ENCODE measurements at places on chromosomes 1 and 21.

DNA sequence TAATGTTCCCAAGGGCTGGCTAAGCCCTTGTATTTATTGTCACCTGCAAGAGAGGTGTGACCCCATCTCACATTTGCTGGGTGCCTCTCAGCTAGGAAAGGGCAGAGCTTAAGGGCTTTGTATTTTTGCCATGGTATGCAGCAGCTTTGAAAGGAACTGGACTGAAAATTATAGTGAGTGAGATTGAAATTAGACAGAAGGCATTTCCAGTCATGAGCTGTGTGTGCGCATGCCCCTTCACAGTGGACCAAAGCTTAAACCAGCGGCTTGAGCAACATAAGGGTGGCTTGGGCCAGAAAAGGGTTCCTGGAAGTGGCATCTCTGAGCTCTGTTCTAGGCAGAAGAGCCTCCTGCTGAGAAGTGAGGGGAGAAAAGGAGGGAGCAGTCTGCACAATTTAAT, 19.8 kb downstream of the MYOG start:
- DNase-seq: no peak

- DNase-seq: no peak
These were observed 411.0 kb upstream of the ESRRG start for GRCh38 chr1:217133958-217134856.

DNA sequence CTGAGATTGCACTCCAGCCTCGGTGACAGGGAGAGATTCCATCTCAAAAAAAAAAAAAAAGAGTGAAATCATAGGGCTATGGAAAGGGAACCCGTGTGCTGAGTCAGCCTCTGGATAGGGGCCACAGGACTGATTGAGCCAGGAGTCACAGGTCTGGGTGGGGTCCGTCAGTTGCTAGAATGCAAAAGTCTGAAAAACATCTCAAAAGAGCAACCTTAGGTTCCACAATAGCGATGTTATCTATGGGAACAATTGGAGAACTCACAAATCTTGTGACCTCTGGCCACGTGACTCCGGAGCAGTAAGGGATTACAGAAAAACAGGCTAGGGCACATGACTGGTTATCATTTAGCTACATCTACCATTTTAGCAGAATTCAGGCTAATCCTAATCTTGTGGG, 32.8 kb upstream of the GREM2 start:
- DNase-seq: no peak

DNA sequence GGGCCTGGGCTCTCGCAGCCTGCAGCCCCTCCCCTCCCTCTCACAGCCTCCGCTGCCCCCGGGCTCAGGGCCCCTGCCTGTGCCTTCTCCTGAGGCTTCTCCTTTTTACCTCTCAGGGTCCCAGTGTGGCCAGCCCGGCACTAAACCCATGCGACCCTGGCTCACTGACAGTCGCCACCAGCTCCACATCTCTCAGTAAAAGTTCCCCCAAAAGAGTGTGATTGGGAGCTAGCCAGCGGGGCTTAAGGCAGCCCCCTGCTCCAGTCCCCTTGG, 26.6 kb downstream of the PDE9A start:
- no peak for DNase-seq

DNA sequence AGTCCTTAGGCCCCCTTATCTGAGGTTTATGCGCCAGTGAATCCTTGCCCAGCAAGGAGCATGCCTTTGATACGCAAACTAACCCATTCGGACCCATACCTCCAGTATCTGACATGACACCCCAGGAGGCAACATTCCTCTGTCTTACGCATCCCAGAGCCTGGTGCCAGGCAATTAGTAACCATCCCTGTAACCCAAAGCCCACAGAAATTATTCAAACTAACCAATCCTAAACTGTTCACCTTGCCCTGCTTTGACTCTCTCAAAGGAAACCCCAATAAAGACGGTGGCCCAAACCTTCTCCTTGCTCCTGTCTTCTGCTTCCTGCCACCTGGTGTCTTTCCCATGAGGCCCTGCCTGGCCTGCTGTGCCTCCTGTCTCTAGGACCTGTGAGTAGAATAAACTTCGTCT, 36.4 kb downstream of the ZNF496 start:
- no peak for DNase-seq

- no peak for DNase-seq
These were observed 74.4 kb upstream of the TMPRSS2 start for GRCh38 chr21:41582298-41582840.

DNA sequence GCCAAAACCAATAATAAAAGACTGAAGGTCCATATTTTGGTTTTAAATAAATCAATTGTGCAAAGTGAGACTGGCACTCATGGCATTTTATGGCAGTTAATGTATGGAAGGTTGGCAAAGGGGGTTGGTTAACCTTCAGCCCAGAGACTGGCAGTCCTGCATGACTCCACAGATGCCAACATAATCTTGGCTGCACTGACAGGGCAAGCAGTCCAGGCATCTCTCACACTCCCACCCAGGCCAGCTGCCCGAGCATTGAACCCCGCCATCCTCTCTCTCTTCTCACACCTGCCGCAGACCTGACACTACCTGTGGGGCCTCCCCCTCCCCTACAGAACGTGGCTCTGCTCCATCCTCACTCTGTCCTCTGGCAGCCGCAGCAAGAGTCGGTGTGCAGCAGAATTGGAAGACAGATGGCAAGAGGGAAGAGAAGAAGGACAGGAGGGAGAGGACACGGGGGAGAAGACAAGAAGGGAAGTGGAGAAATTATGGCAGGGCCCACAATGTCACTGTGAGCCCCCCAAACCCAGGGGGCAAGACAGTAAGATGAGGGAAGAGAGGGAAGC, 43.7 kb downstream of the ITPKB start:
- DNase-seq: no peak

DNA sequence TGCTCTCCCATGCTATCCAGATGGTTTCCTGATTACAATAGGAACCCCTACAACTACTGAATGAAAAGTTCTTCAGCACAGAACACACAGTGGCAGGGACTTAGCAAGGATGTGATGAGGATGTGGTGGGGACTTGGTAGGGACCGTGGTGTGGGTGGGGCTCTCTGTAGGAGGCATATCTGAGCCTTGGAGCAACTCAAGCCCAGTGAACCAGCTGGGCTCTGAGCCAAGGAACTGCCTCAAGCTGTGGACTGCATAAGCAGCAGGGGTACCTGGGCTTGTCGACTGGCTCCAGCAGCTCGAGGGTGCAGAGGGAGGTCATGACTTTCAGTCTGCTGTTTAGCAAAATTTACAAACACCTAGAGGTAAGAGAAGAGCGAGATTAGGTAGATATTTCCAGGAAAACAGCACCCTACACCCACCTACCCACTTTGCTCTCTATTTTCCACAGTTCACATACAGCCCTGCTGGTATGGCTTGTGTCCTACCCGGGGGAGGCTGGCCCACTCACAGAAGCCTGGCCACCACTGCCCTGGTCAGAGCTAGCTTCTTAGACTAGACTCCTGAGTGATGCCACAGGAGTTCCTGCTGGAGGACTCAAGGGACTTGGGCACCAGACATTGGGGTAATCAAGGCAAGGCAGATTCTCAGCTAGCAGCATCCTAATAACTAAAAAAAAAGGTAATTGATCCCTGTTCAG, 86.8 kb upstream of the GCLM start:
- no peak for DNase-seq

- no peak for DNase-seq
These were observed 11.3 kb upstream of the EPHA8 start for GRCh38 chr1:22552021-22552420.

DNA sequence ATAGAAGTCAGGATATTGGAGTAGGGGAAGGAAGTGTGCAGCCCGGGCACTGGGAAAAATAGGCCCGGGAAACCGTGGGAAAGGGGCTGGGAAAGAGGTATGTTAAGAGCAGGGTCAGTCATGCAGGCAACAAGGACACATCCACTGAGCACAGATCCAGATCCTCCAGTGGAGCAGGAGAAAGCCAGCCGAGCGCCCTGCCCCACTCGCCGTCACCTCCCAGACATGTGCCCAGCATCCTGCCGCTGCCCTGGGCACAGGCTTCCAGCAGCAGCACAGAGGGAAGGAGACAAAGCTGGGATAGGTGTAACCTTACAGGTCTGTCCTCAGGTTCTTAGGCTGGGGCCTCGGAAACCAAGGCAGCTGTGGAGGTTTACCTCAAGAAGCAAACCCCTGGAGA, 64.2 kb downstream of the FAM163A start:
- DNase-seq: no peak

GRCh38 chr1:232456714-232457113, 173.2 kb downstream of the SIPA1L2 start:
- no peak for DNase-seq

DNA sequence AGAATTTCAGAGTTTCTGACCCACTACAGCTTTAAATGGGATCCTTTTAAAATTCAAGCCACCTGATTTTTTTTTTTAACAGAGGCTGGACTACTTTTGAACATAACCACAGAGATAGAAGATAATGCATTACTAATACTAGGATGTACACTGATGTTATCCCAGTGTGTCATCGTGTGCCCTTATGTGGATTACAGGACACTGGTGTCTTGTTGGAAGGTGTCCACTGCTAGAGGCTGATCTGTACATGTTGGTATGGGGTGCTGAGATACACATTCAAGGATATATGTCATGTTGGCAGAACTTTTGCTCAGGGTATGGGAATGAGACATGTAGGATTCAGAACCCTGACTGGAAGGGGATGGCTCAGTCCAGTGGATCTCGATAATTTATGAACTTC, 56.3 kb downstream of the INAVA start:
- DNase-seq: no peak

DNA sequence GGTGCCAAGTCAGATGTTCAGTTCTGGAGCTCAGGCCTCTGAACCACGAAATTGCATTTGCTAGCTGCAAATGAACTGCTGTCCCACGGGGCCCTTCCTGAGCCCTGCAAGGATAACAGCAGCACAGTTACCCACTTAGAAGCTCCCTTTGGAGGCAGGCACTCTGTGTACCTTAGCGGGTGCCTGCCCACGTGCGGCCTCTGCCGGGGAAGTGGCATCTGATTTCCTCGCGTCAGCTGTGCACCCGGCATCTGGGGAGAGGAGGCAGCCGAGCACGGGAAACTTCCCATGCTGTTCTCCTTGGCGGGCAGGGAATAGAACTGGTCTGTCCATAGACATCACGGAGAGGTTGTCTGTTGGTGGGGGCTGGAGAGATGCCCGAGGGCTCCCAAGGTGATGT, 148.0 kb upstream of the C1orf174 start:
- no peak for DNase-seq

GRCh38 chr1:119075614-119076013, 64.8 kb downstream of the WARS2 start:
- no peak for DNase-seq

DNA sequence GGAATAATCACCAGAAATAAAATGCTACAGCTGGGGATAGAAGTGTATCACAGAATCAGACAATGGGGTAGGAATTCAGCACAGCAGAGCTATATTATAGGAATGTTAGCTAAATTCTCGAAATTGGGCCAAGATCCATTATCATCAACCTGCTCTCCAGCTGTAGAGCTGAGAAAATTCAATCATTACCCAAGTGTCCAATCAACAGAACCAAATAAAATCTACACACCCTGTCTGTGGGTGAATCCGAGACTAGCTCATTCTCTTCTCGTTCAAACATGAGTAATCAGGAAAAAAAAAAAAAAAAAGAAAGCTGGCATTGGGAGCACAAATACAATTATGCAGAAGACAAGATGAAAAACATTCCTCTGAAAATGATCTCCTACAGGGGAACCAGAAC, 119.2 kb downstream of the CDC7 start:
- no peak for DNase-seq

GRCh38 chr1:200794506-200795065, 55.9 kb downstream of the CAMSAP2 start:
- DNase-seq: no peak

GRCh38 chr21:42111470-42111743, 40.3 kb downstream of the UMODL1 start:
- no peak for DNase-seq

- DNase-seq: no peak
These were observed 97.0 kb downstream of the IGSF21 start for GRCh38 chr1:18204575-18204974.

- no peak for DNase-seq
These were observed 21.5 kb upstream of the SLC44A5 start for GRCh38 chr1:75632350-75632949.

GRCh38 chr1:76018045-76018444, 56.5 kb upstream of the ST6GALNAC3 start:
- no peak for DNase-seq

- no peak for DNase-seq
These were observed 33.9 kb upstream of the GPR25 start for GRCh38 chr1:200838676-200839445.

GRCh38 chr1:64898107-64898861, 68.1 kb downstream of the JAK1 start:
- peak; percentile 16 for DNase-seq

GRCh38 chr1:90561911-90562310, 155.2 kb downstream of the BARHL2 start:
- no peak for DNase-seq

DNA sequence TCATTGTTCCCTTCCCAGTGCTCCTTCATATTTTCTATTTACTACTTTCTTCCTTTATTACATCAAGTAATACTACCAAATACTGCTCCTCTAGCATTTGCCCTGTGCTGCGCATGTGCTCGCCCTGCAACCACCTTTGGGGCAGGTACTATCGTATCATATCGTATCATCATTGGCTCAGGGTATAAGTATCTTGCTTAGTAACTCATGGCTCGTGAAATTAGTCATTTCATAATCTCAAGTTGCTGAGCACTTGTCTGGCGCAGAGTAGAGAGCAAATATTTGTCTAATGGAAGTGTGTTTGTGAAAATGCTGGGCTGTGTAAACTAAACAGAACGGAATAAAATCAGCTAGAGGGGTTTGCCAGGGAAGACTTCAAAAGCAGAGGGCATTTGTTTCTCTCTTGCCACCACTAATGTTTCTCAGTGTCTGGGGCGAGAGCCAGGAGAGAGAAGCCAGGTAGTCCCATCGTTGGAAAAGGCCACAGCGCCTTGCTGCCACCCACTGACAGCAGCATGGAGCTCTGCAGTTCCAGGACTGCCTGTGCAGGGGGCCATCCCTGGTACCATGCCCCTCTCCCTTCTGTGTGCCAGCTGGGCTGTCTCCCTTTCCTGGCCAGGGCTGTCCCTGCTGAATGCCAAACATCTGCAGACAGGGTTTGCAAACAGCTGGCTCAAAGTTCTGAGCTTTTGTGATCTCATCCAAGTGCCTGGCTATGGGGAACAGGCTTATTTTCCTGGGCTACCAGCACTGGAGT, 20.0 kb upstream of the CPT2 start:
- no peak for DNase-seq

DNA sequence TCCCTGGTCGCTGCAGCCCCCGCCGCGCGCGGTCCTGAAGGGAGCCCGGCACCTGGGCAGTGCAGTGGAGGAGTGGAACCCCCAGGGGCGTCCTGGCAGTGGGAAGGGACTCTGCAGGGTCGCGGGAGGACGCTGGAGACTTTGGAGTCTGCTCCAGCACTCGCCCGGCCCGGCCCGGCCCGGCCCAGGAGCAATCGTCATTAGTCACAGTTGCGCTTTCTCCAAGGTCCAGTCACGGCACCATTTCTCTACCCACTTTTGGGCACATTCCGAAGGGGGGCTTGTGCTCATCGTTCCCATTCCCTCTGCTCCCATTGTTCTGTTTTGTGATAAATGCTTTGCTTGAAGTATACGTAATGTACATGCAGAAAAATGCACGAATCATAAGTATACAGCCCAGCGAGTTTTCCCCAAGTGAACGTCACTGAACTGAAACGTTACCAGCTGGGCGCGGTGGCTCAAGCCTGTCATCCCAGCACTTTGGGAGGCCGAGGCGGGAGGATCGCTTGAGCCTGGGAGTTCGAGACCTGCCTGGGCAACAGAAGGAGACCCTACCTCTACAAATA, 999 bp downstream of the THAP3 start:
- DNase-seq: no peak

GRCh38 chr1:51960262-51960661, 30.2 kb downstream of the RAB3B start:
- no peak for DNase-seq
